ENCODE measurements at places on chromosomes 5 and 9.

- no peak for DNase-seq
These were observed 269.9 kb downstream of the FANCC start for GRCh38 chr9:95047452-95048224.

DNA sequence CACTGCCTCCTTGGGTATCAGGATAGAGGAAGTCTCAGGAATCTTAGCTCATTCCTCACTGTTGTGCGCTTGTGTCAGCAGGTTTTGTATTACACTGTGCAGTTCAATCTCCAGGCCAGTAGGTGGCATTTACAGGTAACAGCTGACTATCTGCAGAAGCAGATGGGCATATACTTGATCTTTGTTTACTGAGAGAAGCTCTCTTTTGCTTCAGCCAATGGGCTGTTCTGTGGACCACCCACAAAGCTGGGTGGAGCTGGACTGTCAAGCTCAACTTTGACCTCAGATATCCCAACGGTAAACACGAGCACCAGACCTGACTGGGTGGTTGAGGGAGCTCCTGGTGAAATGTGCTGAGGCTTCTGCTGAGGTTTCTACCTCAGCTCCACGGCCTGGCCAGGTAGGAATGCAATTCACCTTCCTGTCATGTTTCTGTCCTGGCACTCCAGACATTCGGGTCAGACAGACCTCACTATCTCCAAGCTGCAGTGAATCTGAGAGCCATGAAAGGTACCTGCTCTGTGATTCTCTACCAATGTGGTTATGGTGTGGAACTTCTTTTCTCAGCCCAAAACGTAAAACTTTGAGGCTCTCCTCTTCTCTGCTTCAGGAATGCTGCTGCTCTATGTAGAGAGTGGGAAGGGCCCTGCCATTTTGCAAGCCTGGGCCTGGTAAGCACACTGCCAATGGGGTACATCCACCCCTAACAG lies 167.9 kb upstream of the ACTBL2 start:
- DNase-seq, result no peak

DNA sequence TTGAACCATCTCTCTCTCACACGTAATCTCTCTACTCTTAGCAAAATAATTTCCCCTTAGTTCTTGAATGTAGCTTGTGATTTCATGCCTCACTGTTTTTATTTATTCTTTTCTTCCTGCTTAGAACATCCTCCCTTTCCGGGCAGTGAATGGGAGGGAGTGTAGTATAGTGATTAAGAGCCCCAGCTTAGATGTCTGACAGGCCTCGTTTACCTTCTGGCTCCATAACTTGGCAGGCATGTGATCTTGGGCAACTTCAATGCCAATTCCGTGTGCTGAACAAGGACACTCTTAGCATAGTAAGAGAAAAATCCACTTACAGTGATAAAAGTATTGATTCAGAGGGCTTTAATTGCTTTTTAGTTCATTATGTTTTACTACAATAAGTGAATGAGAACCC lies 96.3 kb upstream of the TNPO1 start:
- no peak for DNase-seq

DNA sequence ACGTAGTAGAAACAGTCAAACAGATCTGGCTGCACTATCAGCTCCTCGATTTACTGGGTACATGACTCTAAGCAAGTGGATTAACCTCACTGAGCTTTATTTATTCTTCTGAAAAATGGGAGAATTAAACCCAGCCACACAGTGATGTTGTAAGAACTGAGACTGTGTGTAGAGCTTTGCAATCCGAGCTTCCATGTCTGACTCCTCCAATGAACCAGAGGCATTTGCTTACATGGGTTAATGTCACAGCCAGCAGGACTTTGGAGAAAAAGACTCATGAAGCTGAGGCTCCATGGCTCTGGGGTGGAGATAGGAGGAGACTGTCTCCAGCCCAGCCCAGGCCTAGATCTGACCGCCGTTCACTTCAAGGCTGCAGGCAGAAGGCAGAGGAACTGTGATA lies 201.3 kb downstream of the CDK5RAP2 start:
- no peak for DNase-seq

DNA sequence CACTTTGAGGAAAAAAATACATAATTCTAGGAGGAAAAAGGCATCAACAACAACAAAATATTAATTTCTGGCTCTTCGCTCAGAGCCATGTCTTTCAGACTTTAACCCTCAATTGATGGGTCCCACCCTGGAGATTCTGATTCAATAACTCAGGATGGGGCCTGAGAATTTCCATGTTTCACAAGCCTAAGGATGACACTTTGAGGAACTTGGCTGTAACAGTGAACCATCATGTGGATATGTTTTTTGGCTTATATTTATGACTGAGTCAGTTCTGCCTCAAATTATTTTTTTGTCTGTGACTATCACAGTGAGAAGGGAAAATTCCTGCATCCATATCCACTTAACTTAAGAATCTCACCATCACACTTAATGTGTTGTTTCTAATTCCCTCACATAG lies 504.6 kb downstream of the RASEF start:
- no peak for DNase-seq

- DNase-seq, result no peak
These were observed 28.4 kb downstream of the RFX3 start for GRCh38 chr9:3497401-3497800.

DNA sequence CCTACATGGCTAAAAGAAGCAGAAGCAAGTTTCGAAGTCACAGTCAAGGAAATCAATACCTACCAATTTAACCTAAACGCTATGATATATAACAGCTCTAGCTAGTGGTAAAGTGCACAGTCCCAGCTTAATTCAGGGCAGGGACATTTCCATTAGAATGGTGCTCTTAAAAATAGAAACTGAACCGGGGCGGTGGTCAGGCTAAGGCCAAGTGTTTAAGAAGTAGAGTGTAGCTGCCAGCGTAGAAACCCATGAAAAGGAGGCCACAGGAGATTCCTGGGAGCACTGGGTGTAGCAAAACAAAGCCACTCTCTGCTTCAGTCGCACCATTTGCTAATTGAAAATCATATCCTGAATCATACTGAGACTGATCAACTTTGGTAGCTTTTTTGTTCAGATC lies 28.8 kb downstream of the PPIC start:
- no peak for DNase-seq

DNA sequence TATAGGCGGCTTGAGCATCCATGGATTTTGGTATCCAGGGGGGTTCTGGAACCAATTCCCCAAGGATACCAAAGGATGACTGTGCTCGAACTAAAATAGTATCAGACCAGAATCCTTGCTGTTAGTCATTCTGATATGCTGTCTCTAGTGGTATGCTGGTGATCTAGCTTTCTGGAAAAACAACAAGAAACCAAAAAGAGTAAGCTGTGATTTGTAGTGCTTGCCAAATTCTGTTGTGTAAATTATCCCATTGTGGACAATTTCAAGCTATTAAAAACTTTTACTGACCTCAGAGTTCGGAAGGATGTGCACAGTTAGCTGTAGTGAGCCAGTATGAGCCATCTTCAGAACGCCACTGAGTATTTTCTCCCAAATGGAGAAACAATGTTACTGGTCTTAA lies 99.0 kb upstream of the FBN2 start:
- no peak for DNase-seq

DNA sequence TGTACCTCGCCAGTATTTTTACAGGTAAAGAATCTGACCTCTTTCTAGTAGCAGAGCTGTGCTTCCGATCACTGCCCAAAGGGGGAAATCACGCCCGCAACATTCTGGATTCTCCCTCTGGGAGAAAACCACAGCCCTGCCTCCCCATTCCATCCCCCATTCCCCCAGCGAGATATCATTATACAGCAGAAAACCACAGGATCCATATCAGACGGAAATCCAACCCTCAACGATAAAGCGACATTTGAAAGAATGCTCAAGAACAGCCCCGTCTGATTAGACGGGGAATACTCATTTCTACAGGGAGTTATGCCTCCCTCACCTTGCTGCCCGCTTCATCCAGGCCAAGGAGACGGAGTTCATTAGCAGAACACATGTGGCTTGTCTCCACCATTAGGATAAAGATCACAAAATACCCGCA lies 172.8 kb downstream of the COL23A1 start:
- DNase-seq, result no peak

- DNase-seq, result no peak
These were observed 35.0 kb upstream of the ALDH1B1 start for GRCh38 chr9:38357350-38358114.

GRCh38 chr9:4059437-4059836 lies 240.4 kb downstream of the GLIS3 start:
- DNase-seq, result no peak

- DNase-seq, result no peak
These were observed 240.9 kb downstream of the TLE4 start for GRCh38 chr9:79812507-79813257.

DNA sequence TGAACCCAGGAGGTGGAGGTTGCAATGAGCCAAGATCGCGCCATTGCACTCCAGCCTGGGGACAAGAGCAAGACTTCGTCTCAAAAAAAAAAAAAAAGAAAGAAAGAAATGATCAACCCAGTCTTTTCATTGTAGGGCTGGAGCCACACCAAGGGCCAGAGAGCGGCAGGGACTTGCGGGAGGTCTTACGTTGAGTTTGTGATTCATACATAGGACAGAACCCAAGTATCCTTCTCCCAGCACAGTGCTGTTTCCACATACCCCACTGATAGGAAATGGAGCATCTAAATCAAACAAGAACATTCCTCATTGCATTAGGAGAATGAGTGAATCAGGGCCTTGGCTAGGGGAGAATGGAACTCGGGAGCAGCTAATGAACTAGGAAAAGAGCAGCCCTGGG lies 3.5 kb upstream of the TNIP1 start:
- DNase-seq, result no peak

Data from activated naive CD8-positive, alpha-beta T cell treated with anti-CD3 and anti-CD28 coated beads for 36 hours (primary cell).